IPS DF 19.7 (cell line): ENCODE measurements at places on chromosomes 16 and 17.

DNA sequence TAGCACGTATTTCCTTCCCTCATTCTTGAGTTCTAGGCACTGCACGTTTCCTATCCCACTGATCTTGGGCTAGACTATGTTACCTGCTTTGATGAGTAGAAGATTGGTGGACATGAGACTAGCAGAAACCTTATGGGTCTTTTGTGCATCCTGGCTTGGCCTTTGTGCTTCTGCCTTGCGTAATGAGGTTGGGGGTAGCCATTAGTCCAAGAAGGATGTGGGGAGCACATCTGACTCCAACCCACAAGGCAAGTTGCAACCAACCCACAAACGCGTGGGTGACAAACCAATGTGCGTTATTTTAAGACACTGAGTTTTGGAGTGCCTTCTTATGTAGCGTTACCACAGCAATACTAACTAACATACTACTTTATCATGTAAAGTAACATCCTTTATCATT, 180.4 kb upstream of the IRX5 start:
- no peak for DNase-seq

DNA sequence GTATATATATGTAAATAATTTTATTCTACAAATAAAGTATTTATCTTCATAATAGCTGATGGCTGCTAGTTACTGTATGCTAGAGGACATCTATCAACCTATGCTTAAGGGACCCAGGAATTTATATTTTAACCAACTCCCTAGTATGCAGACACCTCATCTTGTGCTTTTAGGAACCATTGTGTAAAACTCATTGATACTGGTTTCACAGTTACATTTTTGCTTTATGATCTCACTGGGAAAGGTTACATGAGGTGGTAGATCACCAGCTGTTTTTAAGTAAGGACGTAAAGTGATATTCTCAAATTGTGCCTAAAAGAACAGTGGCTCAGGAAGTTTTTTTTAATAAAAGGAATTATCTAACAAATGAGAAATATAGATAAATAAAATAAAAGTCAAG, 56.4 kb downstream of the VMP1 start:
- DNase-seq: no peak

- DNase-seq: no peak
Measured at GRCh38 chr16:27729516-27730304, 179.8 kb downstream of the KATNIP start.

- no peak for DNase-seq
Measured at GRCh38 chr16:2969545-2970521, 685 bp downstream of the PAQR4 start.

GRCh38 chr16:49011901-49012300, 269.7 kb downstream of the CBLN1 start:
- DNase-seq: no peak

DNA sequence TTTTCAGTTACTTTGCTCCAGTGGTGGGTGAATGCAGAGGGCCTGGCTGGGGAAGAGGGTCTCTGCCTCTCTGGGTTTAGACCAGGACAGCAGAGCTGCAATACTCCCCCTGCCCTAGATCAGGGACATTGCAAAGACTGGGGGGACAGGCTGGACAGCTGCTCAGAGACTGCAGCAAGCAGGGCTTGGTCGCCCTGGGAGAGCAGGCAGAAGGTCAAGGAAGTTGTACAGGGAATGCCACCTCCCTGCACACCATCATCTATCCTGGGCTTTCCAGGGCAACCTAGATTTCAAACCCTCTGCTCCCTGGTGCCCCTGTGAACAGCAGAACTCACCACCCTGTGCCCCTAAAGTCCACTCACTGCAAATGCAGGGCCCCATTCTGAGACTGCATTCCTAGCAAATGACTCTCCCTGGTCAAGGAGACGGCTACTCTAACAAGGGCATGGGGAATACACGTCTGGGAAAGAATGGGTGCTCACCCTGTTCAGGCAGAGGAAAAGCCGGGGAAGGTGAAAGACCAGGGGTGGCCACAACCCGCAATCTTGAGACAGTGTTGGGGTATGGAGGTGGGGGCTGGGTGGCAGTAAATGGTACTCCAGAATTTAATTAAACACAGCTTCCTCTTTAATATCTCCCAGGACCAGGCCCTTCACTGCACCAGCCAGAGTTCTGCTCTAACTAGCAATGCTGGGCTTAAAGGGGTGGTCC, 1.0 kb downstream of the KIFC3 start:
- no peak for DNase-seq

- DNase-seq: no peak
Measured at GRCh38 chr16:67157892-67158635, 1.6 kb downstream of the TRADD start.

- DNase-seq: no peak
Measured at GRCh38 chr16:85307552-85308364, 195.5 kb upstream of the CIBAR2 start.

DNA sequence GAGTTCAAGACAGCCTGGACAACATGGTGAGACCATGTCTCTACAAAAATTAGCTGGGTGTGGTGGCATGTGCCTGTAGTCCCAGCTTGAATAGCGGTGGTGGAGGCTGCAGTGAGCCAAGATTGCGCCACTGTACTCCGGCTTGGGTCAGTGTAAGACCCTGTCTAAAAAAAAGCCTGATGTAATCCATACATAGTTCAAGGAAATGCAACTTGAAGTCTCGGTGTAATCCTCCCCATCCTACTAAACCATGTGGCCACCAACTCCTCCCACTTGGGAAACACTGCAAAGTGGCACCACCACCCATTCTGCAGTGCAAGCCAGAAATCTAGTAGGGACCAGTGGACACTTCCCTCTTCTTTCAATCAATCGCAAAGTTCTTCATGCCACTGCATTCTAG, 5.4 kb upstream of the KPNB1 start:
- no peak for DNase-seq

DNA sequence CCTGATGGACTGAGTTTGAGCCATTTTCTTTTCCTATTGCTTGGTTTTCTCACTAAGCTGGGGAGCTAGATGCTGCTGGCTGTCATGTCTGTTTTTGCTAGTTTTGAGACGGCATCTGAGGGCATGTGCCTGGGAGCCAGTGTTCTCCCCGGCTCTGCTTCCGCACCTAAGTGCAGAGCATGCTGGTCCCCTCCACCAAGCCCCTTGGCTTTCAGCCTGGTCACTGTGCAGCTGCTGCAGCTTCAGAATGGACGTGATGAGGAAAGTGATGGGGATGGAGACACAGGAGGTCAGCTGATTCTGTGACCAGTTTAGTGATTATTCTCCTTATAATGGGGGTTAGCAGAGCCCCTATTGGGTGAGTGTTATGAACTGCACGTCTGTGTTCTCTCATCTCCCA, 28.5 kb downstream of the DNAH17 start:
- no peak for DNase-seq

DNA sequence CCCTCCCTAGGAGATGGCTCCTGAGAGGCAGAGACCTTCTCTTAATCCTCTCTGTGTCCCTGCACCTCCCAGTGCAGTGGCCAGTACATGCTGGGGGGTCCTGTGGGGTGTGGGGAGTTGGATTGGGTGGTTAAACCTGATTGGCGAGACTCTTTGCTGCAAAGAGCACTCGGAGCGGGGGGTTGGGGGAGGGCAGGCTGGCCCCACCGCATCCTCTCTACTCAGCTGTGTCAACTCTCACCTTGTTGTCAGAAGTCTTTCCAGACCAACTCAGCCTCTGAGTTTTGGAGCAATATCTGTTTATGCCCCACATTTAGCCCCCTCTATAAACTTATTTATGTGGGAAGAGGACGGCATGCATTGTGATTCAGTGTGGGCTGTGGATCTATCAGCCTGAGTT, 40.0 kb downstream of the SMARCE1 start:
- no peak for DNase-seq

GRCh38 chr17:65028545-65028843, 28.0 kb downstream of the GNA13 start:
- DNase-seq: no peak

DNA sequence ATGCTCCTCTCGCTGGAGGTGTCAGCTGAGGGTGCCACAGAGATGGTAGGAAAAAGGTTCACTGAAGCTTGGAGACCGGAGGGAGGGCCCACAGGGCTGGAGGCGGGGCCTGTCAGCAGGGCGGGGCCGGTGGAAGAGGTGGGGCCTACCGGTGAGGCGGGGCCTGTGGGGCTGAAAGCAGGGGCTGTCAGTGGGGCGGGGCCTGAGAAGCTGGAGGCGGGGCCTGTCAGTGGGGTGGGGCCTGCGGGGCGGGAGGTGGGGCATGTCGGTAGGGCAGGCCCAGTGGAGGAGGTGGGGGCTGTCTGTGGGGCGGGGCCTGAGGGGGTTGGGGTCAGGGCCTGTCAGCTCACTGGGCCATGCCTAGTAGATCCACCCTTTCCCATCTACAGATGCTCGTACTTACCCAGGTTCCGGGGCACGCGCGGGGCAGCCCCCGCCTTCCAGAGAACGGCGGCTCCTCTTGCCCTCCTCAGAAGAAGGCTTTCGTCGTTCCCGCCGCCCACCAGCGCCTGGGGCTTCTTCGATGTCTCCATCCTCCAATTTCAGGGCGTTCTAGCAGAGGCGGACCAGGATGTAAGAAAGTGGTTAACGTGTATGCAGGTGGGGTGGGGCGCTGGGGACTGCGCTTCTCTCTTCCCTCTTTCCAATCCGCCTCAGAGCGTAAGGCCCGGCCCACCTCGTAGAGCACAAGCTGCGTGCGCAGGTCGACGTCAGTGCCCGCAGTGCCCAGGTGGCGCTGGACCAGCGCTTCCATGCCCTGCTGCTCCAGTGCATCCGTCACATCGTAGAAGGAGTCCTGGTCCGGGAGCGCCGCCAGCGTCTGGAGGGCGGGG, 9.8 kb downstream of the TMEM208 start:
- no peak for DNase-seq

DNA sequence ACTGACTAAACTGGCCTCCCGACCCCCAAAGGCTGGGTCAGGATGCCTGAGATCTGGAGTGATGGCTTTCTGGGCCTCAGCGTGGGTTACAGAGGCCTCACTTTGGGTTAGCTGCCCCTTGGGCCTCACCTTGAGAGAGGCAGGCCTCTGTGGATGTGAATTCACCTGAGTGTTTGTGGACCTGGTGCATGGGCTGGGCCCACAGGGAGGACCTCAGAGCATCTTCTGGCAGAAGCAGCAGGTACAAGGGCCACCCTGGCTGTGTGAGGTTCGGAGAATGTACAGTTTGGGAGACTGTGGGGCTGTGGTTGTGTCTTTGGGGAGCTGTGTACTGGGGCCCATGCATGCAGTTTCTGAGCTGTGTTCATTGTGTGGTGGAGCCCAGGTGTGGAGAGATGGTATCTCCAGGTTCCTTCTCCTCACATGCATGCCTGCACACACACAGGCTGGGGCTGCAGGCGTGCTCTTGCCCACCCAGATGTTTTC, 18.3 kb downstream of the RARA start:
- DNase-seq: no peak
